ENCODE measurements at places on chromosomes 3 and 15. TPM values are rescaled to one million over a fixed set of nuclear protein-coding genes. Genes with fewer than 3 reads are reported as not detected.

The EPHB1 gene
- 5.6 TPM for total RNA-seq

The AGTR1 gene
- 11.0 TPM for total RNA-seq

The TRAT1 gene
- total RNA-seq, result 1.3 TPM

The MOBP gene
- total RNA-seq, result not detected

The KNG1 gene
- total RNA-seq, result not detected

The PRR20G gene
- total RNA-seq, result not detected

The CLRN1 gene
- total RNA-seq, result not detected

- peak overlapping the region; percentile 71 for H3K4me3 ChIP-seq
- no peaks in the 10 kb centered on the region for H3K27me3 ChIP-seq
Measured at GRCh38 chr3:173395073-173395411, 2.5 kb upstream of the NLGN1 start.

GRCh38 chr3:141735770-141736465, 2.2 kb upstream of the RNF7 start:
- no peaks in the 10 kb centered on the region for H3K27me3 ChIP-seq
- no peaks in the 10 kb centered on the region for H3K36me3 ChIP-seq
- H3K27ac ChIP-seq, result no peak overlapping the region
- peaks cover 17% of the 10 kb centered on the region for H3K4me1 ChIP-seq

- no peaks in the 10 kb centered on the region for H3K36me3 ChIP-seq
- H3K4me3 ChIP-seq, result no peak overlapping the region
- H3K27ac ChIP-seq, result no peak overlapping the region
- H3K27me3 ChIP-seq, result no peaks in the 10 kb centered on the region
- no peaks in the 10 kb centered on the region for H3K4me1 ChIP-seq
Measured at GRCh38 chr15:81442454-81442853, 68.4 kb upstream of the TMC3 start.

DNA sequence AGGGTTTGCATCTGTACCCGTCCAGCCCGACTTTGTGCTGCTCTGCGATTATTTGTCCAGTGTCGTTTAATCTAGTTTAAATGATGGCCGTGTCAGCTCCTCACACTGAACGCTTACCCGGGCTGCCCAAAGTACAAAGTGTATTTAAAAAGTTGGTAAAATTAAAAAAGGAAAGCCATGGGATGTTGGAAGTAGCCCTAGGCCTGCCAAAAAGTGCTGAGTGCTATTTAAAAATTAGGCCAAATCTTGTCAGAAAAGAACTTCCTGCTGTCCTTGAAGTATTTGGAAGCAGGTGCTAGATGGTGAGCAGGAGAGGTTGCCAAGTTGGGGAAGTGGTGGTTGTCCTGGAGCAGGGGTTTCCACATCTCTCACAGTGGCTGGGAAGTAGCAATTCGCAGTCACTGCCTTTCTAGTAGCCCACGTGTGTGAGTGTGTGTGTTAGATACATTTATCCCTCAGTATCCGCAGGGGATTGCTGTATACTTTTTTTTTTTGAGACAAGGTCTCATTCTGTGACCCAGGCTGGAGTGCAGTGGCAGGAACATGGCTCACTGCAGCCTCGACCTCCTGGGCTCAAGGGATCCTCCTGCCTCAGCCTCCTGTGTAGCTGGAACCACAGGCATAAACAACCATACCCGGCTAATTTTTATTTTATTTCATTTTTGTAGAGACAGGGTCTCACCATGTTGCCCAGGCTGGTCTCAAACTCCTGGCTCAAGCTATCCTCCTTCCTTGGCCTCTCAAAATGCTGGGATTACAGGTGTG, 664 bp downstream of the PPCDC start:
- no peaks in the 10 kb centered on the region for H3K36me3 ChIP-seq
- H3K27ac ChIP-seq, result peak overlapping the region; percentile 84
- H3K4me3 ChIP-seq, result peak overlapping the region; percentile 70
- H3K27me3 ChIP-seq, result no peaks in the 10 kb centered on the region
- peaks cover 16% of the 10 kb centered on the region for H3K4me1 ChIP-seq

DNA sequence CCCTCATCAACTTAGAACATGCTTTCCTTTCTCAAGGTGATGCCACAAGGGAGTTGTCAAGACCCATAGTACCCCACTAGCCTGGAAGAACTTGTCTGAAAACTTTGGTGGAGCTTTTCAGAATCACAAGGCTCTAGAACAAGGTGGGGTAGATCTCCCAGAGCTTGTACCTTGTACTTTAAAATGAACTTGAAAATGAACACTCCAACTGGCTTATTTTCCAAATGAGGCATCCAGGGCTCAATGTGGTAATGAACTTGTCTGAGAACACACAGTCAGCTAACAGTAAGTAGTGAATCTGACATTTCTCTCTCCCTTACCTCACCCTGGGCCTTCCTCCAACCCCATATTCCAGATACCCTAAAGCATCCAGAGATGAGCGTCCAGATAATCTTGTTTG, 81.8 kb upstream of the THBS1 start:
- H3K36me3 ChIP-seq, result no peaks in the 10 kb centered on the region
- H3K4me3 ChIP-seq, result no peak overlapping the region
- no peaks in the 10 kb centered on the region for H3K4me1 ChIP-seq

- H3K36me3 ChIP-seq, result no peaks in the 10 kb centered on the region
- no peak for DNase-seq
- no peak overlapping the region for H3K4me3 ChIP-seq
- peak overlapping the region; percentile 20 for H3K27ac ChIP-seq
- peaks cover 40% of the 10 kb centered on the region for H3K4me1 ChIP-seq
Measured at GRCh38 chr3:55521738-55522421, 34.8 kb upstream of the WNT5A start.

DNA sequence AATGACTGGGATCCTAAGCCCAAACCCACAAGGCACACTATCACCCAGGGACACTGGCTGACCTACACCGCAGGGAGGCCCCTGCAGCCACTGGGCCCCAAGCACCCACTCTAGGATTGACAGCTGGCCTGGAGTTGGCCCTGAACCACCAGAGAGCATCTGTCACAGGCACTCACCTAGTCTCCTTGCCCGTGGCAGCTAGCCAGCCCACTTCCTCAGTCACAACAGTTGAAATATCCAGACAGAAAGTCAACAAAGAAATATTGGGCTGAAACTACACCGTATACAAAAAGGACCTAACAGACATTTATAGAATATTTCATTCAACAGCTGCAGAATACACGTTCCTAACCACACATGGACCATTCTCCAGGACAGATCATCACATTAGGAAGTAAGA, 5.2 kb upstream of the SPINK8 start:
- H3K4me3 ChIP-seq, result no peak overlapping the region
- DNase-seq, result peak; percentile 4
- no peak overlapping the region for H3K27ac ChIP-seq
- no peaks in the 10 kb centered on the region for H3K27me3 ChIP-seq

GRCh38 chr3:23911397-23911796, 5.4 kb downstream of the NKIRAS1 start:
- DNase-seq, result no peak
- peaks cover 2% of the 10 kb centered on the region for H3K36me3 ChIP-seq

- DNase-seq, result no peak
- no peaks in the 10 kb centered on the region for H3K4me1 ChIP-seq
- peaks cover 3% of the 10 kb centered on the region for H3K36me3 ChIP-seq
- no peak overlapping the region for H3K4me3 ChIP-seq
- H3K27me3 ChIP-seq, result no peaks in the 10 kb centered on the region
- H3K27ac ChIP-seq, result no peak overlapping the region
Measured at GRCh38 chr15:89179966-89180875, 41.2 kb downstream of the RLBP1 start.

GRCh38 chr3:9399746-9400145, 2.3 kb downstream of the SETD5 start:
- no peaks in the 10 kb centered on the region for H3K36me3 ChIP-seq
- H3K4me3 ChIP-seq, result peak overlapping the region; percentile 79
- peaks cover 52% of the 10 kb centered on the region for H3K4me1 ChIP-seq
- H3K27me3 ChIP-seq, result no peaks in the 10 kb centered on the region
- H3K27ac ChIP-seq, result peak overlapping the region; percentile 97
- peak; percentile 81 for DNase-seq

- H3K27me3 ChIP-seq, result no peaks in the 10 kb centered on the region
- H3K4me1 ChIP-seq, result peaks cover 11% of the 10 kb centered on the region
- no peak for DNase-seq
- H3K36me3 ChIP-seq, result no peaks in the 10 kb centered on the region
- no peak overlapping the region for H3K4me3 ChIP-seq
Measured at GRCh38 chr15:72786676-72787345, 3.3 kb upstream of the ADPGK start.

DNA sequence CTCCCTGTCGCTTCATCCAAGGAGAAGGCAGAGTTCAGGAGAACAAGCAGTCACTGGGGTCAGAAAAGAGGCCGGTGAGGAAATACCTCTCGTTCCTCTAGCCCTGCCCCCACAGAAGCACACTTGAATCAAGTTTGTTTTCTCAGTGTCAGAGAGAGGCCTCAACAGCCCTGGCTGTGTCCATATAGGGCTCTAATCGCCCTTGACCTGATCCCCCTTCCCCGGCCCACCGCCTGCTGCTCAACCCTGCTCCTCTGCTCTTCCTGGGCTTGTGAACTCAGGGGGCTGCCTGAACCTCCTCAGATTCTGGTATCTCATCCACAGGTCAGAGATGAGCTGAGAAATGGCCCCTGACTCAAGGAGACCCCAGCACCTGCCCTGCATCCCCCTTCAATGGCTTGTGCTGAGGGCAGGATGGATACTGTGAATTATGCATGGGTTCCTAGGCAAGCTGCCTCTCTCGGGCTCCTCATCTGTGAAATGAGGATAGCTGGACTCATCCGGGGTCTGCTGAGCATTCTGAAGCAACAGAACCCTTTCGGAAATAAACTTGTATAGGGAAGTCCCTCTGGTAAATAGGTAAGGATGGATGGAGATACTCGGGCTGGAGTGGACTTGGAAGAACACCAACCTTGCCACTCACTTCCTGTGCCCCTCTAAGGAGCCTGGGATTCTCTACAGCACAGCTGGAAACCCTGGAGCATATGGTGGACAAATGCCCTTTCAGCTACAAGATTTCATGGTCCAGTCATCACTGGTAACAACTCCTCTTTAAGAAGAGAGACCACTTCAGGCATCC, 147.5 kb downstream of the STT3B start:
- no peak overlapping the region for H3K27ac ChIP-seq
- no peak overlapping the region for H3K4me3 ChIP-seq
- H3K27me3 ChIP-seq, result no peaks in the 10 kb centered on the region

GRCh38 chr15:53535886-53536285, 223.6 kb downstream of the WDR72 start:
- H3K27me3 ChIP-seq, result no peaks in the 10 kb centered on the region
- DNase-seq, result peak; percentile 74
- no peak overlapping the region for H3K4me3 ChIP-seq

DNA sequence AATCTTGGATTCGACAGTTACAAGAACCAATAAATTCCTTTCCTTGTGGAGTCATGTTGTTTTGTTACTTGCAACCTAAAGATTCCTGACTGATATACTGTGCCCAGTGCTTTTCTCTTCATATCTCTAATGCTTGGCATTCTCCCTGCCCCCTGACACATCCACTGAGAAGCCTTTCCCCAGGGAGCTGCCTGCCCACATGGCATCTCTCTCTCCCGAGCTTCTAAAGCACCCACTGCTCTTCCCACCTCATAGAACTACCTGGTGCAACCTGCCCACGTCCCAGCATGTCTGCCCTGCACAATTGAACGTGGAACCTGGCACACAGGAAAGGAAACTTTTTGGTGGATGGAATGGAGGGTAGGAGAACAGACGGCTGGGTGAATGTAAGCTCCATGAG, 6.8 kb downstream of the CYP8B1 start:
- DNase-seq, result no peak
- H3K27me3 ChIP-seq, result no peaks in the 10 kb centered on the region
- H3K36me3 ChIP-seq, result no peaks in the 10 kb centered on the region

DNA sequence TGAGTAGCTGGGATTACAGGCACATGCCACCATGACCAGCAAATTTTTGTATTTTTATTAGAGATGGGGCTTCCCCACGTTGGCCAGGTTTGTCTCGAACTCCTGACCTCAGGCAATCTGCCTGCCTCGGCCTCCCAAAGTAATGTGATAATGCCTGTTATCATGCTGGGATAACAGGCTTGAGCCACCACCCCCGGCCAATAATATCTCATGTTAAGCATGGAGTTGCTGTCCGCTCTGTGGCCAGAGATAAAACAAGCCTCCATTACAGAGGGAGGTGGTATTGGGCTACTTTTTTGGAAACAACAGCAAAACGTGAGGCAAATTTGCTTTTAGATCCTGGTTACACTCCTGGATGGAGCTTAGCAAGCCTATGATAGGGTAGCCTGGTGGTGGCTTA, 32.9 kb upstream of the ALG1L2 start:
- no peak overlapping the region for H3K27ac ChIP-seq
- no peaks in the 10 kb centered on the region for H3K36me3 ChIP-seq
- no peaks in the 10 kb centered on the region for H3K4me1 ChIP-seq
- no peaks in the 10 kb centered on the region for H3K27me3 ChIP-seq
- H3K4me3 ChIP-seq, result no peak overlapping the region
- no peak for DNase-seq

DNA sequence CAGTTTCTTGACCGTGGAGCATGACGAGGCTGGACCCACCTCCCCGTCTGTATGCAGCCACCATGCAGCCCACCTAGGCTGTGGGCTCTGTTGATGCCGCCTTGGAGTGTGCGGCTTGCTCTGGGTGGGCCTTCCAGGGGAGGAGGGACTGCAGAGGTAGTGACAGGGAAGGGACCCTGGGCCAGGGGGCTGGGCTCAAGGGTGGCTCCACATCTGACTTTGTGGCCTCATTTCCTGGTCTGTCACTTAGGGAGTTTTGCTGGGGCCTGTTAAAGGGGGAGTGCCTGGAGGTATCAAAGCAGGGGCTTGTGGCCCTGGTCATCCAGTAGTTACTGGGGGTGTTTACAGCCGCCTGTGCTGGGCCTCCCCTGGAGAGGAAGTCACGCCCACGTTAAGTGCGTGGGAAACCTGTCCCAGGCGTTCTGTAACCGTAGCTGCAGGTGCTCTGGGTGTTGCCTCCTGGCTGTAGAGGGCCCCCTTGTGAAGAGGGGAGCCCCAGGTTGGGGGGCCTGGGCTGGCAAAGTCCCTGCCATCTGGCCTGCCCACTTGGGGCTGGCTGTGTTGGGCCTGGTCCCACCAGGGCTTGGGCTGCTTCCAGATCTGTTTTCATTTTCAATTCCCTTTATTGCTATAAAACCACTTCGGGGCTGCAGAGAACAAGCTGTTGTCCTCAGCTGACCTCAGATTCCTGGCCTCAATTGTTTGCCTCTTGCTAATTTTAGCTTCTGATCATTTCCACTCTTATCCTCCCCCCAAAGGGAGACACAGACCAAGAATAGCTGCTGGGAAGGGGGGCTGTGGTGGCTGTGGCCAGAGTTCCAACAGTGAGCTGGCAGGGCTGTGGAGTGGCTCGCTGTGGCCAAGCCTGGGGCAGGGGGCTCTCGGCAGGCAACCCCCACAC, 26.5 kb downstream of the KLF13 start:
- peak overlapping the region; percentile 100 for H3K27ac ChIP-seq
- H3K4me1 ChIP-seq, result peaks cover 100% of the 10 kb centered on the region
- DNase-seq, result peak; percentile 90
- no peaks in the 10 kb centered on the region for H3K27me3 ChIP-seq

DNA sequence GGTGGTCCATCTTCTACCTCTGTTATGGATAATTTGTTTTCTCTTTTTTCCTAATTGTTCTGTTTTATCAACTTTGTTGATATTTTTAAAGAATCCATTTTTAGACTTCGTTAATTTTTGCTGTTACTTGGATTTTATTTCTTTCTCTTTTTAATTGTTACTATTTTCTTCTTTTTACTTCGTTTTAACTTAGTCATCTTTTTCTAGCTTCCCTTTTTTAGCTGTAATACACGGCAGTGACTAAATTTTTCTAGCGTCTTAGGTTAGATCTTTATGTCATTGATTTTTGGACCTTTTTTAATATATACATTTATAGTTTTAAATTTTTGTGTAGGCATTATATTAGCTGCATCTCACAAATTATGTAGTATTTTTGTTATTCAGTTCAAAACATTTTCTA, 33.1 kb downstream of the ARIH2 start:
- DNase-seq, result no peak
- no peaks in the 10 kb centered on the region for H3K36me3 ChIP-seq
- no peak overlapping the region for H3K27ac ChIP-seq
- H3K4me1 ChIP-seq, result peaks cover 10% of the 10 kb centered on the region

GRCh38 chr3:74423867-74424266, 190.6 kb downstream of the CNTN3 start:
- H3K4me3 ChIP-seq, result no peak overlapping the region
- DNase-seq, result no peak
- H3K36me3 ChIP-seq, result no peaks in the 10 kb centered on the region
- no peaks in the 10 kb centered on the region for H3K27me3 ChIP-seq

Measured in thyroid gland (tissue), 4 donors.